ENCODE measurements at places on chromosomes 2 and 18.

GRCh38 chr2:15615301-15615920 is 23.7 kb downstream of the DDX1 start:
- DNase-seq: no peak

GRCh38 chr2:222038067-222038802 is 260.6 kb downstream of the PAX3 start:
- peak; percentile 10 for DNase-seq

- no peak for DNase-seq
Observed at GRCh38 chr2:109129921-109130722, 1.1 kb downstream of the SH3RF3 start.

- no peak for DNase-seq
Observed at GRCh38 chr2:178258916-178259315, 64.6 kb downstream of the OSBPL6 start.

DNA sequence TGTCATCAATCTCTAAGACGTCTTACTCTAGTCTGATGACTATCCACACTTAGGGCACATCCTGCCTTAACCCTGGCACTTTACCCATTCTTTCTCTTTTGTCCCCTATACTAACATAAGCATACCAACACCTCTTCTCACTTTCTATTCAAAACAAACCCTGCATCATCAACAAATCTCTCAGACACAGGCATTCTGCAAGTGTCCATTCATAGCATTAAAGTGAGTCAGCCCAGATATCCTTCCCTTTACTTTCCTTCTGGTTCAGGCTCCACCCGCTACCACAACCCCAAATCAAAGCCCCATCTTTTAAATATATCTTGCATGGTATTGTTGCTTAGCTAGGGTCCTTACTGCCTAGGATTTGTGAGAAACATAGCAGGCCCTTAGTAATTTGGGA is 3.8 kb downstream of the GRB14 start:
- no peak for DNase-seq

GRCh38 chr18:59461171-59461570 is 102.1 kb upstream of the LMAN1 start:
- DNase-seq: no peak

GRCh38 chr2:100875516-100876230 is 55.7 kb downstream of the NPAS2 start:
- DNase-seq: no peak

DNA sequence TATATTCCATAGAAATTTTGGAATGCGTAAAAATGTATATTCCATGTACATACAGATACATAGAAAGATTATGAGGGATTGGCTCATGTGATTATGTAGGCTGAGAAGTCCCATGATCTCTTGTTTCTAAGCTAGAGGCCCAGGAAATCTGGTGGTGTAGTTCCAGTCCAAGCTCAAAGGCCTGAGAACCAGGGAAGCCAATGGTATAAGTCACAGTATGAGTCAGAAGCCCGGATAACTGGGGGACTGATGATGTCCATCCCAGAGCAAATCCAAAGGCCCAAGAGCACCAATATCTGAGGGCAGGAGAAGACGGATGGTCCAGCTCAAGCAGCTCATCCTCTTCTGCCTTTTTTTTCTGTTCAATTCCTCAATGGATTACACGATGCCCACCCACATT is 385.0 kb upstream of the KLHL29 start:
- DNase-seq: no peak

DNA sequence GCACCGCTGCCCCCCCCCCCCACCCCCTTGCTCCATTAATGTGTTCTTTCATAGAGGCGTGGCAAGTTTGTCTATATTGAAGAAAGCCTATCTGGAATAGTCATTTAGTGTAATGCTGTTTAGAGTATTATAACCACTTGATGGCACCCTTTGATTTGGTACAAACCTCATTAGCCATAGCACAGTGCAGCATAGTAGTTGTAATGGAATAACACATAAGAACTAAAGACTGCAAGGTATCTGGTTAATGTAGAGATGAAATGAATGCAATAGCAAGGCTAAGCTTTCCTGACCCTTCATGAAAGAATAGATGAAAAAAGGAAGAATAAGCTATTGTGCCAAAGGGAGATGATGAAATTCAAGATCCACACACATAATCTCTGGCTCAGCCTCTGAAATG is 81.9 kb downstream of the EHBP1 start:
- peak; percentile 54 for DNase-seq

GRCh38 chr2:219714681-219715400 is 87.4 kb downstream of the SLC4A3 start:
- no peak for DNase-seq

GRCh38 chr2:46461011-46461674 is 18.2 kb upstream of the TMEM247 start:
- peak; percentile 83 for DNase-seq

DNA sequence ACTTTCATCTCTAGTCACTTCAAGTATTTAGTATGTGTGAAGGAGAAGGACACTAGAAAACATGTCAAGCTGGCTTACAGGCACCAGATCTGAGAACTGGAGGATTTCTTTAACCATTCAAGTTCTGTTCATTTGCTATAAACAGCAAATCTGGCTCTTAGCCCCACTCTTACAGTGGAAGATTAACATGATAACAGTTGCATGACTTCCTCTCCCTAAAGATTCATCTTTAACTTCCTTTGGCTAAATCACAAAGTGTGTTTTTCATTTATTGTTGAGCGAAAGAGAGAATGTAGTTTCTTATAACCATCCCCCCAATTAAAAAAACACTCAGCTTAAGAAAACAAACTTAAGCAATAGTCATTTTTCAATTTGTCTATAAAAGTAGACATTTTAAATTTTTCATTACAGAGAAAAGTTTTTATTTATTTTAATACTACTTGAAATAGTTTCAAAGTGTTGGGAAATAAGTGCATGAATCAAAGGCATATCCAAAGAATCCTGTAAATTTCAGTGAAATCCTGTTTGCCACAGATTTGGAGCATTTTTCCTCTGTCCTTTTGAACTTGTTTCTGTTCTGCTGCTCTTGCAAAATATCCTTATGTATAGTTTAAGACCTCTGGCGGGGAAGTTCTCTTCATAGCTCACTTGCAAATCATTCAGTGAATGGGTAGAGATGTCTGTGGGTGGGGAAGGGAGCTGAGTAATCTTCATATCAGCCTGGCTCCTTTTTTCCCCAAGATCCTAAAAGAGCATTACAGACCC is 241.0 kb upstream of the RBBP8 start:
- no peak for DNase-seq

DNA sequence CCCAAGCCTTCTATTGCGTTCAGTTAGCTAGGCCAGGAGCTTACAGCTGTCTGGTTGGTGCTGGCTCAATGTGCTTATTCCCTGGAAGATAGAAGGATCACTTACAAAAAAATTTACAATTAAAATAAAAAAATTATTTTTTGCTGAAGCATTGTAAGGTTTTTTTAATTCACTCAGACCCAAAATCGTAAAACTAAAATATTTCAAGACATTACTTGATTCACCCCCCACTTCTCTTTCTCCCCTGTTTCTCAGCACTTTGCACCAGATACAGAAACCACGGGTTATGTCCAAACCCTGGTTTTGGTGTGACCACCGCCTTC is 911 bp upstream of the PTPRM start:
- DNase-seq: no peak

- no peak for DNase-seq
Observed at GRCh38 chr2:73177645-73178255, 24.6 kb upstream of the NOTO start.

- DNase-seq: no peak
Observed at GRCh38 chr2:108236676-108237335, 3.0 kb upstream of the SULT1C3 start.

DNA sequence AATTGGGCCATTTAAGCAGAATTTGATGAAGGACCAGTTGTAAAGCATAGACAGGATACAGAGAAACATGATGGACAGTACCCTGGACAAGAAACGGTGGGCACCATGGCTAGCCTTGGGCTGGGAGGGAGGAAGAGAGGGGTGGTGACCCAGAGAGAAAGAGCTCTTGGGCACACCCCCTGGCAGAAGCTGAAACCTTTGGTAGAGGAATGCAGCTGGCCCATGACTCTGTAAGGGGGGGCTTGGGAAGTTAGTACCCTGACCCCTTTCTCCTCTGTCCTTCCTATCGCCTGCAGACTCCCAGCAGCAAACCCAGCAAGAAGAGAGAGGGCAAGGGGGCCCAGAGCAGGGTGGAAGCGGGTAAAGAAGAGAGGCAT is 32.6 kb downstream of the MRPL44 start:
- DNase-seq: no peak

- DNase-seq: no peak
Observed at GRCh38 chr2:55437515-55438390, 18.1 kb upstream of the CCDC88A start.

DNA sequence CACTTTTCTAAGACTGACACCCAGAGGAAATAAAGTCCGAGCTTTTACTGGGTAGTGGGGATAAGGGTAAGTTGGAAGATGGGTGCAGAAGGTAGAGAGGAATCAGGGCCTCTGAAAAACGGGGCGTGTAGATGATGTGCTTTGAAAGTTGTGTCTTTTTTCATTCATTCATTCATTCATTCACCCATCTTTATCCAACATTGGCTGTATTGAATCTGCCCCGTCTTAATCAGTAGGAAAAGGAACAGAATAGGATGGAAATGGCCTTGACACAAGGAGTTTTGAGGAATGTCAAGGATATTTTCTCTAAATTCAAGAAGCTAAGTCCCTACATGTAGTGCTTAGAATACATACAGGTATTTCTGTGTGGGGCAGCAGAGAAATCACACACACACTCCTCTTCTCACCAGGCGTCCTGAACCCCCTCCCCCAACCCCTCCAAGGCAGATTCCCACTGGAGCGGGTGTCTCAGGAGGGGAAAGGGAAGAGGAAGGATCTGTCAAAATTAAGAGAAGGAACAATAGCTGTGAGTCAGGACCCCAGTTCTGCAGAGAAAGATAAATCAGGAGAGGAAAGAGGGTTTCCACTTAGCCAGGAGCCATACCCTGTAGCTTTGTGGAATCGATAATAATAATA is 13.9 kb downstream of the DYSF start:
- no peak for DNase-seq

- no peak for DNase-seq
Observed at GRCh38 chr2:164875334-164876205, 33.9 kb upstream of the COBLL1 start.

- no peak for DNase-seq
Observed at GRCh38 chr18:63063171-63063570, 256.4 kb downstream of the BCL2 start.

DNA sequence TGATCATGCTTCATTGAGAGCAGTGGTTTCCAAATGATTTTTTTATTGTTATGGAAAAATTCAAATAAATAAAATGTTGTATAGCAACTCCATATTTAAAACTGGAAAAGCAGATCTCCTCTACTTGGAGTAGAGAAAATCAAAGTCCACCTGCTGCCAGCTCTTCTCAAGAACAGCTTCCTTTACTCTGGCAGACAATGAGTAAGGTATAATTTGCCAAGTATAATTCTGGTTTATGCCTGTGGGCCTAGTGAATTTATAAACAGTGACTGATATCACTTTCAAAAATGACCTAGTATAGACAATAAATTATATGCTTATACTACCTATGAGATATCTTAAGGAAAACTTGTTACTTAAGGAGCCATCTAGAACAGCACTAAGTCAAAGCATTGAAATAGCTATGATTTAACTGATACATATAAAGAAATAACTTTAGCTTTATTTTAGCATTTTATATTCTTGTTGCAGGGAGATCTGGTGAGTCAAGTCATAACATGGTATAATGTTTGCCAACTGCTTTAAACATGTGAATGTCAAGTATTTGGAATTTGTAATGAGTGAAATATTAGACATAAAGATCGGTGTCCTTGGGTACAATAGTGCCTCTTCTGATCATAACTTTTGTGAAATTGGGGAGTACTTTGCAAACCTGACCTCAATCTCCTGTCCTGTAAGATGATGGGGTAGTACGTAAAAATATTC is 1389.1 kb upstream of the PIK3C3 start:
- no peak for DNase-seq

DNA sequence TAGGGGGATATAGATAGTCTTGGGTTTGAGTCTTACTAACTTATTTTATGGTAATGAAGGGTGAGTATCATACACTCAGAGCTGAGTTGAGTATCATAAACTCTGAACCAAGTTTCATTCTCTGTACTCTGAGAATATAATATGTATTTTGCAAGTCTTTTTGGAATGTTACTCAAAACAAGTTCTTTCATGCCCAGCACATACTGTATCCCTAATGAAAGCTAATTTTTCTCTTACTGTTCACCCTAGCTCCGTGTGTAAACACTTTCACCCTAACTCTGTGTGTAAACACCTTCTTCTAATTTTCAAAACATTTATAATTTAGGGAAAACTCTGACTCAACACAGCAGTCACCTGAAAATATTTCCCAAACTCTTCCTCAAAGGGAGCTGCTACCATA is 29.7 kb upstream of the CHST9 start:
- no peak for DNase-seq

- DNase-seq: peak; percentile 59
Observed at GRCh38 chr2:171798156-171798820, 95.8 kb downstream of the SLC25A12 start.

- DNase-seq: peak; percentile 39
Observed at GRCh38 chr2:44533508-44533907, 171.8 kb downstream of the CAMKMT start.

- DNase-seq: no peak
Observed at GRCh38 chr2:112604952-112605351, 20.5 kb downstream of the CHCHD5 start.

- no peak for DNase-seq
Observed at GRCh38 chr2:7860693-7861092, 821.2 kb upstream of the ID2 start.

- DNase-seq: peak; percentile 16
Observed at GRCh38 chr18:7748251-7749007, 181.3 kb downstream of the PTPRM start.

- no peak for DNase-seq
Observed at GRCh38 chr2:241871538-241872312, 2.2 kb downstream of the RTP5 start.

- DNase-seq: no peak
Observed at GRCh38 chr2:24214880-24215279, 40.0 kb downstream of the FAM228A start.

GRCh38 chr2:160751021-160751420 is 257.4 kb upstream of the RBMS1 start:
- no peak for DNase-seq

GRCh38 chr2:47270421-47270820 is 115.3 kb upstream of the STPG4 start:
- DNase-seq: no peak

DNA sequence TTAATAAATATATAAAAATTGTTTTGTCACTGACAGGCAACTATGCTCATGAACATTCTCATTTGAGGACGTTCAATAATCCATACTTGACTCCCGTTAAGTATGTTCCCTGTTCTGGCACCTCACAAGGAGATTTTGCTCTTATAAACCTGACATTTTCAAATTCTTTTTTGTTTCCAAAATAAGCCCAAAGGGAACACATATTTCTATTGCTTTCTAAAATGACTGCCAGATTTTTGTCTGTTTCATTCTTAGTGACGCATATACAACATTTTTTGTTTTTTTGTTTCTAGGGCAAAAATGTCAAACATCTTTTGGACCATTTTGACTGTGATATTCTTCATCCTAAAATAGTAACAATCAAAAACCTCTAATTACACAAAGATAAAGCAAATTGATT is 50.5 kb downstream of the CYTIP start:
- DNase-seq: no peak

All from KBM-7 (cell line).